ENCODE measurements at places on chromosomes 13 and 19. TPM values are rescaled to one million over a fixed set of nuclear protein-coding genes. Genes with fewer than 3 reads are reported as not detected.

Gene KLK14
- 0.41 TPM for total RNA-seq

Gene TYROBP
- total RNA-seq = not detected

Gene SPIB
- total RNA-seq = 0.18 TPM

Gene TMEM86B
- total RNA-seq = 3.8 TPM

All from A549 treated with dexamethasone at 1 μM for 4 hours (cell line).